ENCODE measurements at places on chromosomes 6 and 20. TPM values are rescaled to one million over a fixed set of nuclear protein-coding genes. Genes with fewer than 3 reads are reported as not detected.

GRCh38 chr6:84166395-84166794 lies 61.0 kb downstream of the CEP162 start:
- no peaks in the 10 kb centered on the region for H3K36me3 ChIP-seq
- no peaks in the 10 kb centered on the region for H3K27me3 ChIP-seq
- no peaks in the 10 kb centered on the region for H3K4me1 ChIP-seq
- no peak for DNase-seq
- H3K27ac ChIP-seq, result no peak overlapping the region

DNA sequence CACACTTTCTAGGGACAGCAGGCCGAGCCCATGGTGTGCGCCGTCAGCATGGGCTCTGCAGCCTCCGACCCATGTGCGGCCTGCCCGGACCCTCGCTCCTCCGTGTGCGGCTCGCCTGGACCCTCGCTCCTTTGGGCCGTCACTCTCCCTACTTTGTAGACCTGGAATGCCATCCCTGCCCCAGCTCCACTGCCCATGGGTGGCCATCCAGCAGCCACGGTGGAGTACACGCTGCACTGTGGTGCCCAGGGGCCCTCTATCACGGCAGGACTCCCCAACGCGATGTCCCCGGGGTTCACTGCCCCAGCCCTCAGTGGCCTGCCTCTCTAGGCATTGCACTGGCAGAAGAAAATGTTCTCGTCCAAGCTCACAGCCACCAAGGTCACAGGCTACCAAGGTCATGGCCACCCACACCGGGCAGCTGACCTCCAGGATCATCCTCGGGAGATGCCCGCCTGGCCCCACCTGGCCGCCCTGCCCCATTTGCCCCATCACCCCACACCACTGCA lies 24.1 kb upstream of the MRGBP start:
- no peaks in the 10 kb centered on the region for H3K27me3 ChIP-seq
- H3K4me3 ChIP-seq, result no peak overlapping the region
- no peaks in the 10 kb centered on the region for H3K4me1 ChIP-seq
- no peak overlapping the region for H3K27ac ChIP-seq

DNA sequence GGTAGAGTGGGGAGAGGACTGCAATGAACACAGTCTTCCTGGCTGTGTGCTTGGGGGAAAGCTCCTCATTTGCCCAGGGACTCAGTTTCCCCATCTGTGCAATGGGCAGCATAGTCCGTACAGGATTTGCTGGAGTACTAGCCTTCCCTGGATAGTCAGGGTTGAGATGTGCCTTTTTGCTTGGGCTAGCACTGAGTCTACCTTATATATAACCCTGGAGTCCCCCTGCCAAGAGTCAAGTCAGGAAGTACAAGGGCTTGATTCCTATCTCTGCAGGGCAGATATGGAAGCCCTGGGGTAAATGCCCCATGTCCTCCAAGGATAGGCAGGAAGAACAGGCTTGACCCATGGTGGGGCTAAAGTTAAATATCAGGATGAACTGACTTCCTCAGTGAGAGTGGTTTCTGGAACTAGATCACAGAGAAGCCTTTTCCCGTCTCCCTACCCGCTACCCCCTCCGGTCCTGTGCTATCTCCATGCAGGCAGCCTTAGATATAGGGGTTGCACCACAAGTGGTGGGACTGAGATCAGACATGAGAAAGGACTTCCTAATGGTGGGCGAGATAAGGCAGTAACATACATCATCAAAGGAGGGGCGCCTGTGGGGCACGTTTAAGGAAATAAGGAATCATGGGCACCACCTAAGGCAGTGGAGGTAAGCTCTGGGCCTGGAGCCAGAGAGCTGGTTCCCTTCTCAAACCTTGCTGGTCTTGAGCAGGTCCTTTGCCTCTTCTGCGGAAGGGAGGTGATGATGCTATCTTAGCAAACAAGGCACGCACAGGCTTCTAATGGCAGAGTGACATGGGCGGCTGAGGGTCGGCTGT lies 157.9 kb downstream of the MRPL14 start:
- H3K27me3 ChIP-seq, result no peaks in the 10 kb centered on the region
- H3K4me3 ChIP-seq, result no peak overlapping the region
- no peaks in the 10 kb centered on the region for H3K36me3 ChIP-seq
- no peak for DNase-seq
- H3K27ac ChIP-seq, result no peak overlapping the region

DNA sequence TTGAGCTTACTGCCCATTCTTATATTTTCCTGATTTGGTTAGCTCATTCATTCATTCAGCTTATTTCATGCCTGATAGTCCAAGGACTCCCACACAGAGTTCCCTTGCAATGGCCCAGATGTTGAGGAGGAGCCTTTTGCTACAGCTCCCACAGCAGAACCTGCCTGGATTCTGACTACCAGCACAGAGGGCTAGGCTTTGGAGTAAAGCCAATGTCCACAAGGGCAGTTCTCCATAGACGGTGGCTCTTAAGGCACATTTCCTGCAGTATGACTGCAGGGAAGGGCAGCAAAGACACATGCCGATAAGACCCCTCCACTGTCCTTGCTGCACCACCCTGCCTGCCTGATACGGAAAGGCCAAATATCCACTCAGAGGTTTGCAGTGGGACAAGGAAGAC lies 112.3 kb upstream of the SYNDIG1 start:
- H3K4me3 ChIP-seq, result no peak overlapping the region
- no peaks in the 10 kb centered on the region for H3K4me1 ChIP-seq
- DNase-seq, result no peak
- no peak overlapping the region for H3K27ac ChIP-seq
- H3K36me3 ChIP-seq, result no peaks in the 10 kb centered on the region
- H3K27me3 ChIP-seq, result no peaks in the 10 kb centered on the region

DNA sequence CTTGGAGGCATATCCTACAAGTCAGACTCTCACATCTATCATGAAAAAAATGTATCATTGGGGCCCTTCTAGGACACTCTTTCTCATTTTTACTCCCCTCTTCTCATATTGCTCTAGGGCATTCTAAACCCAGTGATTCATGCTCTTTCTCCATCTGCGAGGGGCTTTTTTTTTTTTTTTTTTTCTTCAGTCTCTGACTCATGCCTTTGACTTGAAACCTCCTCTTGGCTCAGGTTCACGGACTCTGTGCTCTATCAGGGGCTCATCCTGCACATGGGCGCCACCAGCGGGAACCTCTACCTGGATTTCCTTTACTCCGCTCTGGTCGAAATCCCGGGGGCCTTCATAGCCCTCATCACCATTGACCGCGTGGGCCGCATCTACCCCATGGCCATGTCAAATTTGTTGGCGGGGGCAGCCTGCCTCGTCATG lies 17.8 kb downstream of the SLC22A1 start:
- H3K4me3 ChIP-seq, result no peak overlapping the region
- no peaks in the 10 kb centered on the region for H3K36me3 ChIP-seq
- H3K27me3 ChIP-seq, result no peaks in the 10 kb centered on the region

GRCh38 chr20:53201588-53201987 lies 229.4 kb downstream of the TSHZ2 start:
- H3K36me3 ChIP-seq, result no peaks in the 10 kb centered on the region
- no peaks in the 10 kb centered on the region for H3K4me1 ChIP-seq
- no peak for DNase-seq
- H3K4me3 ChIP-seq, result no peak overlapping the region
- no peaks in the 10 kb centered on the region for H3K27me3 ChIP-seq

- no peaks in the 10 kb centered on the region for H3K4me1 ChIP-seq
- no peak overlapping the region for H3K27ac ChIP-seq
- H3K27me3 ChIP-seq, result no peaks in the 10 kb centered on the region
- no peak overlapping the region for H3K4me3 ChIP-seq
Observed at GRCh38 chr6:43953794-43954310, 173.4 kb downstream of the MRPL14 start.

DNA sequence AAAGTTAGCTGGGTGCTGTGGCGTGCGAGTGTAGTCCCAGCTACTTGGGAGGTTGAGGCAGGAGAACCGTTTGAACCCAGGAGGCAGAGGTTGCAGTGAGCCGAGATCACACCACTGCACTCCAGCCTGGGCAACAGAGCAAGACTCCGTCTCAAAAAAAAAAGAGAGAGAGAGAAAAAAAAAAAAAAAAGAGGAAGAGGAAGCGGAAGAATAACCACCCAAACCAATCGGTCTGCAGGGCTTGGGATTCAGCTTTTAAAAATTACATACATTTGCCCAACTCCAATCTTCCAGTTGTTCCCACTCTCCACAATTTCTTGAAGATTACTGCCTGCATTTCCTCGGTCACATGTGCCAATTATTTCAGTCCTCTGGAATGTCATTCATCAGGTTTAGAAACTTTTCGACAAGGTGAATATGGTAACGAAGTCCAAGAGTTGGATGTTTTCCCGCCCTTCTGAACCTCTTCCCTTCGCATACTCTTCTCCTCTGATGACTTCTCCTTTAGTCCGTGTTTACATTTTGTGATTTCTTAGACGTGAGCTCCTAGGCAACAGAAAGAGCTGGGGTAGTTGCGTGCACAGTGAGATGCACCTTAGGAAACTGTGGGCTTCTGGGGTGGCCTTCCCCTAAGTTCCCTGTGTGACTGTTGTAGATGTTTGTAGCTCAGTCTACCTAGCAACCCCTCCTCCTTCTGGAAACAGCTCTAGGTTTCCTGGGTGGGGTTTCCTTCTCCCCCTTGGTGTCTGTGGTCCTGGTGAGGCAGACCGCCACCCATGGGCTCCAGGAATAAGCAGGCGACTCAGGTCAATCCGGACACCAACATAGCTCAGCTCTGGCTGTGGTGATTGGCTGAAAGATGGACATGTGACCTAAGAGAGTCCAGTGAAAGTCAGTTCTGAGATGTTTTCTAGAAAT lies 63.0 kb upstream of the NCOA3 start:
- no peaks in the 10 kb centered on the region for H3K36me3 ChIP-seq
- no peak overlapping the region for H3K27ac ChIP-seq
- no peak overlapping the region for H3K4me3 ChIP-seq
- H3K27me3 ChIP-seq, result no peaks in the 10 kb centered on the region
- no peaks in the 10 kb centered on the region for H3K4me1 ChIP-seq
- no peak for DNase-seq

GRCh38 chr6:12371641-12372146 lies 81.5 kb downstream of the EDN1 start:
- DNase-seq, result no peak
- H3K36me3 ChIP-seq, result no peaks in the 10 kb centered on the region
- peak overlapping the region; percentile 60 for H3K27ac ChIP-seq
- no peaks in the 10 kb centered on the region for H3K27me3 ChIP-seq
- no peaks in the 10 kb centered on the region for H3K4me1 ChIP-seq

- no peaks in the 10 kb centered on the region for H3K4me1 ChIP-seq
- H3K27me3 ChIP-seq, result no peaks in the 10 kb centered on the region
- peak within 1 kb of the TSS; percentile 37 for H3K4me3 ChIP-seq
- DNase-seq, result peak; percentile 59
- no peaks in the 10 kb centered on the region for H3K36me3 ChIP-seq
- peak within 1 kb of the TSS; percentile 44 for H3K27ac ChIP-seq
Observed at GRCh38 chr6:17392978-17393891, at the start of gene CAP2. Gene CAP2, plus strand, starts transcription at chr6:17393595. Its CDS starts 27,961 bp downstream, at chr6:17421556.

- H3K27me3 ChIP-seq, result no peaks in the 10 kb centered on the region
- H3K27ac ChIP-seq, result no peak overlapping the region
- DNase-seq, result no peak
- no peak overlapping the region for H3K4me3 ChIP-seq
- H3K36me3 ChIP-seq, result no peaks in the 10 kb centered on the region
- H3K4me1 ChIP-seq, result no peaks in the 10 kb centered on the region
Observed at GRCh38 chr6:99110029-99110428, 162.3 kb upstream of the FBXL4 start.

GRCh38 chr6:144232832-144233230 lies 52.3 kb upstream of the UTRN start:
- H3K36me3 ChIP-seq, result no peaks in the 10 kb centered on the region
- H3K27me3 ChIP-seq, result no peaks in the 10 kb centered on the region
- no peak overlapping the region for H3K4me3 ChIP-seq

DNA sequence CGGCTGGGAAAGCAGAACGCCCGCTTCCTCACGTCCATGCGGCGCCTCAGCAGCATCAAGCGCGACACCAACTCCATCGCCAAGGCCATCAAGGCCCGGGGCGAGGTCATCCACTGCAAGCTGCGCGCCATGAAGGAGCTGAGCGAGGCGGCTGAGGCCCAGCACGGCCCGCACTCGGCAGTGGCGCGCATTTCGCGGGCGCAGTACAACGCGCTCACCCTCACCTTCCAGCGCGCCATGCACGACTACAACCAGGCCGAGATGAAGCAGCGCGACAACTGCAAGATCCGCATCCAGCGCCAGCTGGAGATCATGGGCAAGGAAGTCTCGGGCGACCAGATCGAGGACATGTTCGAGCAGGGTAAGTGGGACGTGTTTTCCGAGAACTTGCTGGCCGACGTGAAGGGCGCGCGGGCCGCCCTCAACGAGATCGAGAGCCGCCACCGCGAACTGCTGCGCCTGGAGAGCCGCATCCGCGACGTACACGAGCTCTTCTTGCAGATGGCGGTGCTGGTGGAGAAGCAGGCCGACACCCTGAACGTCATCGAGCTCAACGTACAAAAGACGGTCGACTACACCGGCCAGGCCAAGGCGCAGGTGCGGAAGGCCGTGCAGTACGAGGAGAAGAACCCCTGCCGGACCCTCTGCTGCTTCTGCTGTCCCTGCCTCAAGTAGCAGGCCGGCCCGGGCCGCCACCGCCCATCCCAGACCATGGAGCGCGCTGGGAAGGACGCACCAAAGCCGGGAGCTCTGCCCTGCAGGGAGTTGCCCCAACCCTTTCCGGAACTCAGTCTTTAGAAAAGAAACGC lies 36.7 kb downstream of the STX11 start:
- DNase-seq, result no peak
- H3K27ac ChIP-seq, result no peak overlapping the region
- H3K27me3 ChIP-seq, result no peaks in the 10 kb centered on the region
- H3K4me3 ChIP-seq, result no peak overlapping the region
- no peaks in the 10 kb centered on the region for H3K4me1 ChIP-seq
- H3K36me3 ChIP-seq, result no peaks in the 10 kb centered on the region

The IL20RA gene
- 12.8 TPM for total RNA-seq

The RFX6 gene
- total RNA-seq, result 1.6 TPM

The IMPG1 gene
- not detected for total RNA-seq

The BNIP5 gene
- 7.8 TPM for total RNA-seq

The CRISP2 gene
- not detected for total RNA-seq

The NKX2-2 gene
- total RNA-seq, result 1.4 TPM

The CLPSL1 gene
- total RNA-seq, result not detected

The OPRM1 gene
- total RNA-seq, result not detected
